Smooth muscle cell of trachea (primary cell): ENCODE measurements at places on chromosomes 3 and 15. TPM values are rescaled to one million over a fixed set of nuclear protein-coding genes. Genes with fewer than 3 reads are reported as not detected.

Gene LTF
- total RNA-seq = not detected in 2 replicates

Gene KIF7
- total RNA-seq = 11.9 and 19.7 TPM in 2 replicates

Gene DUOX2
- total RNA-seq = 0.17 TPM in 1 of 2 replicates, not detected in the other

Gene P2RY1
- 4.0 and 4.1 TPM in 2 replicates for total RNA-seq

Gene MINAR1
- total RNA-seq = 0.44 and 0.83 TPM in 2 replicates

Gene CASR
- not detected in 2 replicates for total RNA-seq

Gene SPTSSB
- total RNA-seq = 0.33 and 0.58 TPM in 2 replicates

Gene LSAMP
- total RNA-seq = 7.1 and 12.2 TPM in 2 replicates

Gene ZNF501
- total RNA-seq = 6.3 and 7.6 TPM in 2 replicates

Gene GP9
- not detected in 2 replicates for total RNA-seq

Gene NRROS
- 0.58 and 1.5 TPM in 2 replicates for total RNA-seq

Gene SATB1
- 20.2 and 20.8 TPM in 2 replicates for total RNA-seq

Gene POLQ
- 0.99 and 6.0 TPM in 2 replicates for total RNA-seq

Gene CERS3
- not detected in 2 replicates for total RNA-seq

Gene CELF6
- total RNA-seq = 0.15 and 0.17 TPM in 2 replicates

Gene THAP10
- total RNA-seq = 2.5 and 3.3 TPM in 2 replicates

Gene NAA80
- total RNA-seq = 5.5 and 6.0 TPM in 2 replicates

Gene NMB
- total RNA-seq = 3.6 and 6.8 TPM in 2 replicates

Gene ACTC1
- total RNA-seq = not detected in 2 replicates

Gene TMOD3
- 33.6 and 41.2 TPM in 2 replicates for total RNA-seq

Gene FBXW12
- total RNA-seq = 0.15 TPM in 1 of 2 replicates, not detected in the other

Gene CTXN2
- total RNA-seq = not detected in 2 replicates

Gene ADGRG7
- total RNA-seq = not detected in 2 replicates

Gene CMTM7
- 4.4 and 7.9 TPM in 2 replicates for total RNA-seq

Gene ACAN
- under 0.01 and 3.6 TPM in 2 replicates for total RNA-seq

Gene SCN5A
- 0.29 and 1.2 TPM in 2 replicates for total RNA-seq

Gene KBTBD8
- total RNA-seq = 1.3 and 1.5 TPM in 2 replicates

Gene CHAC1
- total RNA-seq = 9.3 and 16.9 TPM in 2 replicates

Gene CLDN16
- total RNA-seq = not detected in 2 replicates

Gene MUSTN1
- total RNA-seq = 0.33 TPM in 1 of 2 replicates, not detected in the other

Gene LEKR1
- total RNA-seq = 0.50 and 5.1 TPM in 2 replicates

Gene SPINK8
- not detected in 2 replicates for total RNA-seq

Gene IL20RB
- total RNA-seq = 2.6 and 6.9 TPM in 2 replicates

Gene SH2D7
- under 0.01 TPM in 1 of 2 replicates, not detected in the other for total RNA-seq
